ENCODE measurements at places on chromosomes 7 and 10.

DNA sequence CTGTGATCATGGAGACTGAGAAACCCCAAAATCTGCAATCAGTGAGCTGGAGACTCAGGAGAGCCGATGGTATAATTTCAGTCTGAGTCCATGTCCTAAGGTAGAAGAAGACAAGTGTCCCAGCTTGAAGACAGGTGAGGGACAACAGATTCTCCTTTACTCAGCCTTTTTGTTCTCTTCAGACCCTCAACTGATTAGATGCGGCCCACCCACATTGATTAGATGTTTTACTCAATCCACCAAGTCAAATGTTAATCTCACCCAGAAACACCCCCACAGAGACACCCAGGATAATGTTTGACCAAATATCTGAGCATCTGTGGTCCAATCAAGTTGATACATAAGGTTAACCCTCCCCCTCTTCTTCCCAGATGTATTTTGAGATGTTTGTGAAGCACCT lies 131.2 kb downstream of the PFKFB3 start:
- DNase-seq: no peak

DNA sequence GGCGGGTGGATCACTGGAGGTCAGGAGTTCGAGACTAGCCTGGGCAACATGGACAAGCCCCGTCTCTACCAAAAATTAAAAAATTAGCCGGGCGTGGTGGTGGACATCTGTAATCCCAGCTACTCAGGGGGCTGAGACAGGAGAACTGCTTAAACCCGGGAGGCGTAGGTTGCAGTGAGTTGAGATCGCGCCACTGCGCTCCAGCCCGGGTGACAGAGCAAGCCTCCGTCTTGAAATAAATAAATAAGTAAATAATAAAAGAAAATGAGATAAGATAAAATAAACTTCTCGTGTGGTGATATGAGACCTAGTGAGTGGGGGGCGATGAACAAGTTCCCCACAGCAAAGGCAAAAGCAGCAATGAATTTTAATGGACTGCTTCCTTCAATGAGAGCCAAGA lies 33.6 kb upstream of the LMTK2 start:
- no peak for DNase-seq

DNA sequence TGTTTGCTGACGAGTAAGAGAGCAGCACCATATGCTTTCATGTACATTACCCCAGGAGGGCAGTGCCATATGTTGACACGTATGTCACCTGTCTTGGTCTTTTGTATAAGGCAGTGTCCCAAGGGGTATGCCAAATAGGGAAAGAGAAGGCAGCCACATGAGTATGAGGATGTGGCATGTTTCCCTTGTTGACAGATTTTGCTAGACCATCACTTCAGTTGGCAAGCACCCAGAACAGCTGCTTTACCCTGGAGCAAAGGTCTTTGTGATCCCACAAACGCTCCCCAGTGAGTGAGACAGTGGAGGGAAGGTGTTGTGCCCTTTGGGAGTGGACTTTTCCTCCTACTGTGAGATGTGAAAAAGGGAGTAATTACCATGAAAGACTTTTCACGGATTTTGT lies 350.1 kb downstream of the ETV1 start:
- no peak for DNase-seq

DNA sequence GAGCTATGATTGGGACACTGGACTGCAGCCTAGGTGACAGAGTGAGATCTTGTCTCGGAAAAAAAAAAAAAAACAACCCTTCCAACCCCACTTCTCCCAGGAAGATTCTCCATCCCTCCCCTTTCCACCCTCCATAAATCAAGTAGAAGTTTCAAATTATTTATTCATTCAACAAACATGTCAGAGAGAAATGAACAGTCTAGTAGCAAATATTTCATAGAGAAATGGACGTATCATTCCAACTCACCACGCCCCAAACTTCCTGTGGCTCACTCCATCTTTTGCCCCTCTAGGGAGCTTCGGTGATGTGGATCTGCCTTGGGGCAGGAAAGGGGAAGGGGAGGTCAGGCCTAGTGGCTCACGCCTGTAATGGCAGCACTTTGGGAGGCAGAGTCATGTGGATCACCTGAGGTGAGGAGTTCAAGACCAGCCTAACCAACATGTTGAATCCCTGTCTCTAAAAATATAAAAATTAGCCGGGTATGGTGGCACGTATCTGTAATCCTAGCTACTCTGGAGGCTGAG lies 638 bp upstream of the TRAPPC14 start:
- DNase-seq: no peak

- DNase-seq: no peak
Observed at GRCh38 chr10:130352291-130352645, 216.1 kb downstream of the GLRX3 start.

All from cerebellar nuclear complex (tissue), 1 donor.